ENCODE measurements at places on chromosomes 4 and X. TPM values are rescaled to one million over a fixed set of nuclear protein-coding genes. Genes with fewer than 3 reads are reported as not detected.

GRCh38 chr4:20253735-20254409 lies 2.2 kb downstream of the SLIT2 start:
- no peak for DNase-seq

DNA sequence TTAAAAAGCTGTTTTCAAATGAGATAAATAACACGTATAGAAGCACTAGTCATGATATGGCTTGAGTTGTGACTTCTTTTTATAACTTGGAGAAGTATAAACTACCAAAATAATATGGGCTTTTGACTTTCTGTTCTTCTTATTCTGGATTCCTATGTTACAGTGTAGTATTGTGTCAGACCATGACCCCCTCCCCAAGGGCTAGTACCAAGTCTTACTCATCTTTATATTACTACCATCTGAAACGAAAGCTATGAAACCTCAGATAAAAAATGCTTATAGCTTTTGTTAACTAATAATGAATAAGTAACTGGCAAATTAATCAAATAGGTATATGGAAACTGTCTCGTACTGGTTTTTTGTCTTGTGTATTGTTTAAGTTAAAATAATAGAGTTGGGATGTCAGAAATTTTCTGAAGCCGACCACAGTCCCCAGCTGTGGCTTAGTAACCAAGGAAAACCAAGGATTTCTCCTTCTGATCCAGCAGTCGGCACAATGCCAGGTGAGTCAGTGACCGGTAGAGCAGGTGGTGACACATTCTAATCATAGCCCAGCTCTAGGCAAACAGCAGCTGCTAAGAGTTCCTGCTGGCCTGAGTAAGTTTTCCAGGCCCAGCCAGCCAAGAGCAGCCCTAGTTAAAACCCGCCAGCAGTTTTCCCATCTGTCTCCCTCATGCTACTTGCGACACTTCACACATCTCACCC lies 163.3 kb upstream of the PRDX4 start:
- DNase-seq: peak; percentile 79

DNA sequence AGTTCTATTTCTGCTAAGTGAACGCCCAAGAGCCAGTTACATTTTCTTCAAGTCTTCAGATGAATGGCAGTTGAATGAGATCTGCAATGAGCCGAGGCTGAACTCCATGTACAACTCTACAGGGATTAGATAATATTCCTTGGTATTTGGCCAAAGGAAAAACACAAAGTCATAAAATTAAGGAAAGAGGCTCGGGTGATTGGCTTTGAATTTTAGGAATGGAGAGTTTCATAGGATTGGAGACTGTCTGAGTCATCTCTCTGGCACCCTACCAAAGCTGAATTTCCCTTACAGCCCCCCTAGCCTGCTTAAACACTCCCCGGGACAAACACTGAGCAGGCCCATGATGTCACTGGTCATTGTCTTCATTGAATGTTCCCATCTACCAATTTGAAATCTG lies 188.0 kb upstream of the C1QTNF7 start:
- no peak for DNase-seq

GRCh38 chrX:13254076-13254785 lies 65.6 kb downstream of the ATXN3L start:
- no peak for DNase-seq

AADAT gene
- total RNA-seq: 2.4 TPM

DNA sequence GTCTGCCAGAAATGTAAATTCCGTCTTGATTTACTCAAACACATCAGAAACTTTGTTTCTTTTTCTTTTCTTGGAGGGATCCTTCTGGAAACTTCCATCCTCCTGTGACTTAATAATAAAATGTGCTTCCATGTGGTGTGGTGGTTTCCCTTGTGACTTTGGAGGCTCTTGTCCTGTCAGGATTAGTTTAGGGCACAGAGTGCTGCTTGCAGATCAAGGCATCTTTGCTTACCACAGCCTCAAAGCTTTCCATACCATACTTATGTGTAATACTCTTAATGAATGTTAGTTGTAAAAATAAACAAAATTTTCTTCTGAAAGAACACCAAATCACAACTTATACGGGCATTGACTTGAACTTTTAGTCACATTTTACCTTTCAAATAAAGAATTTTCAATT lies 27.4 kb downstream of the GBA3 start:
- DNase-seq: no peak
